ENCODE measurements at places on chromosomes 3 and 15. TPM values are rescaled to one million over a fixed set of nuclear protein-coding genes. Genes with fewer than 3 reads are reported as not detected.

Gene TMC3
- total RNA-seq, result 0.95 TPM

- no peak for DNase-seq
Observed at GRCh38 chr3:50436114-50436674, 67.2 kb downstream of the CACNA2D2 start.

GRCh38 chr3:181329024-181329423, 339.5 kb upstream of the DNAJC19 start:
- no peak for DNase-seq

DNA sequence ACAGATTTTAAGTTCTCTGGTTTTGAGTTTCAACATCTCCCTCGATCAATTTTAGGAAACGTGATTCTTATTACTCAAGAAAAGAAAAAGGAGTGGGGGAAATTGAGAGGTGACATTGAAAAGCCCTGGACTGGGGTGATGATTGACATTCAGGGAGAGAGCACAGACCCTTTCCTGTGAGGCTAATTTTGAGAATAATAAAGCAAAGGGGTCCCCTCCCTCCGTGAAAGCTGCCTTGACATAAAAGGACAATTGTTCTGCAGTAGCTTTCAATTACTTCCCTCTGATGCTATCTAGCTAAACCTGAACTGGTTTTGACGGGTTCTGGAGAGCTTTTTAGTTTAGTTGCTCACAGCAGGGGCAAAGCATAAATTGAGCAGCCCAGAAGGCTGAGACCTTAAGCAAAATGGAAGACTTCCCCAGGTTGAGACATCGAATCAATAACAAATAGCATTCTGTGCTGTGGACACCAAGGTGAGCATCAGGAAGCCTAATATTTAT, 14.4 kb upstream of the CMTM8 start:
- no peak for DNase-seq

Gene CORO2B
- 4.2 TPM for total RNA-seq

Data from urinary bladder (tissue), 4 donors.